ENCODE measurements at places on chromosomes 16 and 17.

DNA sequence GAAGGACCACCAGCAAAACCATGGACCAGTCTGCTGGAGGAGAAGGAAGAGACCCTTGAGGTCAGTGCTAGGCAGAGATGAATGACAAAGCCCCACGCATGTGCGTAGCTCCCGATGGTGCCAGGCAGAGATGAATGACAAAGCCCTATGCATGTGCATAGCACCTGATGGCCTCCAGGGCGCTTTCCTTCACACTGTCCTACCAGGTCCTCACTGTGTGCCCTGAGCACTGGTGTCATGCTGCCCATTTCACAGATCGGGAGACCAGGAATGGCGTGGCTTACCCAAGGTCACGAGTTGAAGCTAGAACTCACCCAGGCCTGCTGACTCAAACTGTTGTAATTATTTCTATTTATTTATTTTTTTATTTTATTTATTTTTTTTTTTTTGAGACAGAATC is 149.6 kb downstream of the KATNIP start:
- no peak for DNase-seq

GRCh38 chr16:88284626-88285513 is 97.9 kb upstream of the ZNF469 start:
- DNase-seq, result no peak

DNA sequence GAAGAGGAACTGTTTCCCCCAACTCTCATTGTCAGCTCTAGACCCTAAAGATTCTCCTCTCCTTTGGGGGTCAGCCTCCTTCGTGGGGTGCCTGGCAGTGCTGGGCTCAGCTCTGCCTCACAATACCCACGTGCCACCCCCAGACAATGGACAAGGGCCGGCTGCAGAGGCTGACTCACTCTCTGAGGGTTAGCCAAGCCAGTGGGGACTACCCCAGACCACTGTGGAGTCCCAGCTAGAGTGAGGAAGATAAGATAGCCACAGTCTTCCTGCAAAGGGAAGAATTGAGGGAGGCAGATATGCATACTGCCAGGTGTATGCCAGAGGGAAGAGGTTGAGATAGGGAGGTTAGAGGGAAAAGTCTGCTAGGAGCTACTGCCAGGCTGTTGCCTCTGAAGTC is 13.5 kb upstream of the MTMR4 start:
- DNase-seq, result no peak

- no peak for DNase-seq
These were observed 712 bp downstream of the TMEM256 start for GRCh38 chr17:7403043-7403726.

DNA sequence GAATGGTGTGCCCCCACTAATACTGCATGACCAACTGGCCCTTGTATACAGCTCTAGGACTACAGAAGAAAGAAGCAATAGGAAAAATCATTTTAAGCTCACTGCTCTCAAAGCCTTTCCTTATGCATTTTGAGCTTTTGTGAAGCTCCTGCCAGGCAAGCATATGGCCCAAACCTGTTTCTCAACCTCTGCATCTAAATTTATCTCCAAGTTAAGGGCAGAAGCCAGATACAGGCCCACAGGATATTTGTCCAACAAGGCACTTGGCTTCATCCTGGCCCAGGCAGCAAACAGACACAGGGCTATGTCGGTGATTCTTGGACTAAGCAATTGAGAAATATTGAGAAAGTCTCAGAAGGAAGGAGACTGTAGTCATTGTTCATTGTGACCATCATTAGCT is 43.9 kb downstream of the CCT6B start:
- DNase-seq, result no peak

DNA sequence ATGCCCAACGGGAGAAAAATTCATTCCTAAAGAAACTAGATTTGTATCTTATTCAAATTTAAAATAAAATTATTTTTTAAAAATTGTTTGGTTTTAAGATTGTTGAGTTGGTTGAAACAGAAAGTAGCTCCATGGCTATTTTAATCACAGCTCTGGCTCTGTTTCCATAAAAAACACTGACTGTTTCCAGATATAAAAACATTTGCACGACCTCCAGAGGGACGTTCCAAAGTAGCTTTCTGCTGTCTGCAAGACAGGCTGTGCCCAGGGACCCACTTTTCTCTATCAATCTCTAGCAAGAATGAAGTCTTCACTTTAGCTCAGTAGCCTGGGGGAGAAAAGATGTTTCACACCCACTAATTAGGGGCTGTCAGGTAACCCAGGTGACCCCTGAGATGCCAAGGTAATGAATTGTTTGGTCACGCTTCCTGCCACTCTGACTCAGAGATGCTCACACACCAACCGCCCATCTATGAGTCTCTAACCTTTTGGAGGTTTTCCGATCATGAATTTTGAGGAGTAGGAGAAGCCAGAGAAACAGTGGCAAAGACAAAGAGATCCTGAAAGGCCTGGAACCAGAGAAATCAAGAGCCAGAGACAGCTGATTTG is 220.1 kb upstream of the SOX9 start:
- no peak for DNase-seq

- no peak for DNase-seq
These were observed 20.8 kb downstream of the PIK3R5 start for GRCh38 chr17:8944748-8945147.

DNA sequence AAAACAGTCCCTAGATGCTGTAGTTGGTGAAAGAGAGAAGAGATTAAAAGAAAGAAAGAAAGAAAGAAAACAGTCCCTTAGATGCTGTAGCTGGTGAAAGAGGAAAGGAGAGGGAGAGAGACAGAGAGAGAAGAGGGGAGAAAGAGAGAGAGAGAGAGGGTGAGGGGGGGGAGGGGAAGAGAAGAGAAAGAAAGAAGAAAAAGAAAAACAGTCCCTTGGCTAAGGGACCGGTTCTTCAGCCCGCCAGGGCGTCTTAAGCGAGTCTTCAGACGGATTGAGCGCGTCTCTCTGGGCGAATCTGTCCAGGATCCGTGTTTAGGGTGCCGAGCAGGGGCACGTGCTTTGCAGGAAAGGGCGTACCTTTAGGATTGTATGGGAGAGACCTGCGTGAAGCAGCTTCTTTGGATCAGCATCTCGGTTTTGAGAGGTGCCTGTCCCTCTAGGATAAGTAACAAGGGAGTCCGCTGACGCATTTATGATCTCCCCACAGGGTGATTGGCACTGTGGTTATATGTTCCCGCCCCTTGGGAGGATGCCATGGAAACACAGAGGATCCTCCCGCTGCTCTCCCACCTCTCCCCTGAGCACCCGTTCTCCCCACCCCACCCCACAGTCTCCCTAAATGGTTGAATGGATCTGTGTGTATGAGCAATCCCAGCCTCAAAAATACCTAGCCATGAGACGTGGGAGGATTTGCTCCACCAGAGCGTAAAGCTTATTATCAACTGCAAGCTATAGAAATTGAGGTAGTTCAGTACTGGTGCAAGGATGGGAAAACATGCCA is 16.7 kb downstream of the GNGT2 start:
- DNase-seq, result peak; percentile 40

DNA sequence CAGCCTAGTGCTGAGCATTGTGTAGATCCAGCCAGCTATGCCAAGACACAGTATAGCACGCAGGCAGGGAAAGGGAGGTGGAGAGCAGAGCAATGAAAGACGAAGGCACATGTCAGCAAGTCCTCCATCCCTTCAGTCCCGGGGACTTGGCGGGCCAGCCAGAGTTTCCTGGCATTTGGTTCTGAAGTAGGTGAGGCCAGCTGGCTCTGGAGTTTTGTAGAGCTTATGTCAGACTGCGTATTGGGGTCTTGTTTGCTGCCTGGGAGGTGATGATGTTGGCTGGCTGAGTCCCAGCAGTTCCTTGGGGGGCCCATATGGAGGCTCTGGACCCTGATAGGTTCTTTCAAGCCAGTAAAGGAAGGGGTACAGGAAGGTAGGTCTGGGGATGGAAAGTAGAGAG is 55.7 kb upstream of the AKTIP start:
- no peak for DNase-seq

DNA sequence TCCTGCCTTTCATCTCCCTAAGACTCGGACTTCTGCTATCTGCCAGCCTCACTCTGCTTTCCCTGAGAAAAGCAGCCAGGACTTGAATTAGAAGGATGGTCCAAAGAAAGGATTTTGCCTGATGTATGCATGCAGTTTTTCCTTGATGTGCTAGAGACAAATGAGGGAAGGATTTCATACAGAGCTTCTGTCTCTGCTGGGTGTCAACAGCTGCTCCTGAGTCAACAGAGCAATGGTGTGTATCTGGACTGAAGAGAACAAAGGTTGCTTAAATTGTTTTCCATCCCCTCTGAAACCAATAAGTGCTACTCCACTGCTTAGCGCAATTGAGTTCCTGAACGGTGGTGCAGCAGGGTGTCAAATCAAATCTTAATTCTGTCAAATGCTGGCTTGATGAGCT is 680.6 kb upstream of the C16orf82 start:
- no peak for DNase-seq

GRCh38 chr17:38603786-38604478 is 1.8 kb downstream of the SRCIN1 start:
- no peak for DNase-seq

DNA sequence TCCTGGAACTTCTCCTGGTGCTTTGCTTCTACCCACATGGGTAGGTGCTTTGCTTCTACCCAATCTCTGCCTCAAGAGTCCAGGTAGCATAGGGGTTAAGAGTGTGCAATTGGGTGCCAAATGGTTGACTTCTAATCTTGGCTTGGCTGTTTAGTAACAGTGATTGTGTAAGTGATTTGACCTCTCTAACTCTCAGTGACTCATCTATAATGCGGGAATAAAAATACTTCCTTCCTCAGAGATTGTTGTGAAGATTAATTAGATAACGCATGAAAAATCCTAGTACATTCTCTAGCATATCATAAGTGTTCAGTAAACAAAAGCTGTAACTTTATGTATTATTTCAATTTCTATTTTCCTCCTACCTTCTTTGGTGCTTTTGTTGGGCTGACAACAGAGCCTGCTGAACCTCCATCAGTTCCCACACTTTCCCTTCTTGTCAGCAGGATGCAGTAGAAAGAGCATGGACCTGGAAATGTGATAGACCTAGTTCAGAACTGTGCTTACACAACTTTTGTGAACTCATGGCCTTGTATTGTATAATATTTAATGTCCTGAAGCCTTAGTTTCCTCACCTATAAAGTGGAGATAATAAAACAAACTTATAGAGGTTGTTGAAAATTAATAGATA is 72.9 kb upstream of the SMIM36 start:
- DNase-seq, result no peak

GRCh38 chr17:7017827-7018200 is 5.0 kb upstream of the BCL6B start:
- DNase-seq, result no peak

DNA sequence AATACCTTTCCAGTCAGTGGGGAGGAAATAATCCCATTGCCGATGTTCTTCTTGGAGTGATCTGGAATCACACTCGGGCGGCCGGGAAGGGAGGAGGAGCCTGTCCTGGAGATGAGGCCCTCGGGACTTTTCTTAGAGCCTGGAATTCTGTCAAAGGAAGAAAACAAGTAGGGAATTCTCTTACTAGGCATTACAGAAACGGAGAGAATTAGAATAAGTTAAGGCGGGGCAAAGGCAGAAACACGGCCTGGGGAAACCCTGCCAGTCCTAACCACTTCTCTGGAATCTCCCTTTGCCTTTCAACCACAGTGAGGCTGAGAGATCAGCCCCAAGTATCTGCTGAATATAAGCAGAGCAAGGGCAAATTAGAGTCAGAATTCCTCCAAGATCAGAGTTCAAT is 27.8 kb downstream of the USP36 start:
- DNase-seq, result no peak

DNA sequence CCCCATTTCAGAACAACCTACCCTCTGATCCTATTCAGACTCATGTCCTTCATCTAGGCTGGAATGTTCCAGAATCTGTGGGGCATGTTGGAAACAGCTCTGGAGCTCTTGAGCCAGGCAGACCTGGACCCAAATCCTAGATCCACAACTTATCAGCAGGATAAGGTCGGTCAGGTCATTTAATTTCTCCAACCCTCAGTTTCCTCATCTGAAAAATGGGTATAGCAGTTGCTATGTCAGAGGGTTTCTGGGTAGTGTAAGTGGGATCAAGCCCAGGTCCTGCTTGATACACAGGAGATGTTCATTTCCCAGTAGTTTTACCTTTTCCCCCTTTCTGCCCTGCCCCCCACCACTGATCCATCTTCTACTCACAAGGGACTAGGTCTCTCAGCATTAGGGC is 12.0 kb downstream of the SLC6A2 start:
- DNase-seq, result no peak

DNA sequence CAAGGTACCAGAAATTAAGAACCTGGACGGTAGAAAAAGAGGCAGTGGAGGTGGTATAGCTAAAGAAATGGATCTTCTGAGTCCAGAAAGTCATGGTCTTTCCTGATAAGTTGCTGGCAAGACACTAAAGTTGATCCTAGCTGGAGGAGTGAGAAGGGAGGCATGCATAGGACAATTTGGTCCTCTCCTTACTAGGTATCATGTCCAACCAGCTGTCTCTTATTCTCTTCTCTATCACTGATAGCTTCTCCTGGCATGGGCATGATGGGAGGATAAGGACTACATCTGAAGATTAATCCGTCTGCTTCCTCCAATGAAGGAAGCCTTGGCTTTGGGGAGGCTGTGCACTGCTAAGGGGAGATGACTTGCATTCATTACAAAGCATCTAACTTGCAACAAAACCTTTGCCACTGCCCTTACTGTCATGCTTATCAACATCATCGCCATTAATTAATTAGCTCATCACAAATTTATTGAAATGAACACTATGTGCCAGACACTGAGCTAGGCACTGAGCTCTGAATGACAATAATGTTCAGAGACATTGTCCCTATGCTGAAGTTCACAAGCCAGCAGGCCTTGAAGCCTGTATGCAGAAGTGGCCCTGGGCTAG is 3.1 kb upstream of the FAM117A start:
- DNase-seq, result no peak

DNA sequence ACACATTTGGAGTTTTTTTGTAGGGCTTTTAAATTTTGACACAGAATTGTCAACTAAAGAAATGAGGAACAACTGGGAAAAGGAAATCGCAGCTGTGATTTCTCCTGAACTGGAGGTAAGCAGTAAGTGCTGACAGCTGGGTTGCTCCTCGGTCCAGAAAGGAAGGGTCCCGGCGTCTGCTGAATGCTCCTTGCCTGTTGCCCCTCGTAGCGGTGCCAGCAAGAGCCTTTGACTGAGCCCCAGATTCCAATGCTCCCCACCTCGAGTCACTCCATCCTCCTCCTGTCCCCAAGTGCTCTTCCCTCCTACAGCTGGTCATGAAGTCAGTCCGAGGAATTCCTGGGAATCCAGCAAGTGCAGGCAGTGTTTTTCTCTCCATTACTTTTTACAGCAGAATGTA is 32.0 kb upstream of the ENDOV start:
- peak; percentile 9 for DNase-seq

Measured in activated T-cell treated with anti-CD3 and anti-CD28 coated beads, Interleukin-2, amount 50 U/mL, for 1 hour (primary cell).